ENCODE measurements at places on chromosomes 3 and 15.

- no peak for DNase-seq
Measured at GRCh38 chr3:177229791-177230190, 32.5 kb upstream of the TBL1XR1 start.

DNA sequence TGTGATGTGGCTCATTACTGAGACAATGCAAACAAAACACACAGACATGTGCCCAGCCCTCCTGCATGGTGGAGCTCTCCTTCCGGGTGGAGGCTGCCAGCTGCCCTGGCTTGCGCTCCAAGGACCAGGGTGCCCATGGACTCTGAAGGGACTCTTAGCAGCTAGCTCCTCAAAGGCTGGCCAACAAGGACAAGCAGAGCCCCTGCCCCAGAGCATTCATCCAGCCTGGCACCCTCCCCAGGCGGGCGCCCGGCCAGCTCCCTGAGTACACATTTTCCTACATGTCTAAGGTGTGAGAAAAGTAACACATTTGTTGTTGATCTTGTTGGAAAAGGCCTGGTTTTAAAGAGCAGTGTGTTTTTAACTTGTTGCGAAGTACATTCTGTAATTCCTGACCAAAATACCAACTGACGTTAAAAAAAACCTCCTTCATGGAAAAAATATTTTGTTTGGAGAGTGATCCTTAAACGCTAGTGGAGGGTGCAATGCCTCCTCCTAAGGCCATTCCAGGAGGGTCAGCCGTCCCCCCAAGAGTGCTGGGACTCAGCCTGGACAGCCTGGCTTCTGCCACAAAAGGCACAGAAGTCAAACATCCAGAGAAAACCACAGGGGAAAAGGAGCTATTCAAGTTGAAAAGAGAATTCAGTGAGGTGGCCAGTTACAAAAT is 86.9 kb downstream of the KLF15 start:
- DNase-seq, result no peak

GRCh38 chr15:90838139-90838538 is 30.2 kb upstream of the FURIN start:
- DNase-seq, result no peak

GRCh38 chr15:56353119-56353518 is 12.1 kb upstream of the TEX9 start:
- no peak for DNase-seq

GRCh38 chr15:35932531-35932930 is 386.6 kb upstream of the DPH6 start:
- DNase-seq, result no peak

- no peak for DNase-seq
Measured at GRCh38 chr3:160451602-160452001, 2.0 kb upstream of the TRIM59 start.

GRCh38 chr15:67835297-67836133 is 4.3 kb downstream of the RNU6-1 start:
- no peak for DNase-seq

- no peak for DNase-seq
Measured at GRCh38 chr3:420584-420983, 224.0 kb downstream of the CHL1 start.

DNA sequence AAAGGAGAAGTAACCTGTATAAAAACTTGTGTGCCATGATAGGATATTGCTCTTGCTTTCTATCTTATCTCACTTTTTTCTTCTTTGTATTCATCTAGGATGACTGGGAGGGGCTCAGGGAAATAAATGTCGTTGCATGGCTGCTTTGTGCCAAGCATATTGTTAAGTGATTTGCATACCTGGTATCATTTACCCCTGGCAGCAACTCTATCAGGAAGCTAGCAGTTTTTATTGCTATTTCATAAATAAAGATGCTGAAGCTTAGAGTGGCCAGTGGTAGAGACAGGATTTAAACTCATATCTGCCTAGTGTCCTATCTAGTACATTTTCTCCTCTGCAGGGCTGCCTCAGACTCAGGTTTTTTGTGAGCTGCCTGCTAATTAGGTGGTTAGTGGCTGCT is 253.3 kb downstream of the PTPRG start:
- DNase-seq, result no peak

- DNase-seq, result no peak
Measured at GRCh38 chr3:14335774-14336748, 66.3 kb upstream of the SLC6A6 start.

- no peak for DNase-seq
Measured at GRCh38 chr15:69780981-69781380, 316.7 kb downstream of the TLE3 start.

DNA sequence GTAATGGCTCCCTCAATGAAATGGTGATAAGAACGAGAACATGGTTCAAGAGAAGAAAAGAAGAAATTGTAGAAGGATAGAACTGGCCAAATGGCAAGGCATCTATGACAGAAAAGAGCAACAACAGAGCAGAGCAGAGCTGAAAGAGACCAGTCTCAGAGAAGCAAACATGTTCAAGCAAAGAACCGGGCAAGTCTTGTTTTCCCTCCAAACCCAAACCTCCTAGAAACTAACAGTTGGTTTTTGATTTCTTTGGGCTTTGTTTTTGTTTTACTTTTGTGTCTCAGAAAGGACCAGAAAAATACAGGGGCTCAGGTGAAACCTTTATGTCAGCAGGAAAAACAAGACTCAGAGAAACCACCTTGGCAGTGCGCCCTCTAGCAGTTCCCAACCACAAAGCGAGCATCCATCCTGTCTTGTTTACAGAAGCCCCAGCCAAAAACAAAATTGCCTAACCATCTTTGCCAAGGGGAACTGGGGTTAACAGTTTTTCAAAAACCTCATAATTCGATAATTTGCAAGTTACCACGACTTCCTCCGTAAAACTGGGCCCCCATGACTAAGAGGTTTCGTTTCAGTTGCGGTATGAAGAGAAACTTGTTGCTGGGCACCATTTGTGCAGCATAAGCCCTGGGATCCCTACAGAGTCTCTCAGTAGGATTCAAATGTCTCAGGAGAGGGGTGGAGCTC is 159.2 kb upstream of the SLC24A5 start:
- no peak for DNase-seq

DNA sequence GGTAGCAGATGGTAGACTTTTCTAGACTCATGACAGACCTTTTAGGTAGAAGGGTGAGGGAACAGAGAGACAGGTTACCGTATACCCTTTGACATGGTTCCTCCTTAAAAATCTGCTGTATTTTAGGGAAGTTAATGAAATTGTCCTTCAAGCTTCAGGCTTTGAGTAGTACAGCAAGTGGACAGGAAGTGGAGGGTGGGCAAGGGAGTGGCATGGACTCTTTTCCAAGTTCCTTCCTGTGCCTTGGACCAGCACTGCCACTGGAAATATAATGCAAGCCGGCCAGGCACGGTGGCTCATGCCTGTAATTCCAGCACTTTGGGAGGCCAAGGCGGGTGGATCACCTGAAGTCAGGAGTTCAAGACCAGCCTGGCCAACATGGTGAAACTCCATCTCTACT is 156.1 kb upstream of the LRRFIP2 start:
- DNase-seq, result no peak

Data from HAP-1 (cell line).